ENCODE measurements at places on chromosomes 5 and 9. TPM values are rescaled to one million over a fixed set of nuclear protein-coding genes. Genes with fewer than 3 reads are reported as not detected.

GRCh38 chr9:27353474-27354229 is 56.7 kb upstream of the EQTN start:
- no peak overlapping the region for H3K4me3 ChIP-seq
- DNase-seq = no peak
- H3K36me3 ChIP-seq = peaks cover 3% of the 10 kb centered on the region

DNA sequence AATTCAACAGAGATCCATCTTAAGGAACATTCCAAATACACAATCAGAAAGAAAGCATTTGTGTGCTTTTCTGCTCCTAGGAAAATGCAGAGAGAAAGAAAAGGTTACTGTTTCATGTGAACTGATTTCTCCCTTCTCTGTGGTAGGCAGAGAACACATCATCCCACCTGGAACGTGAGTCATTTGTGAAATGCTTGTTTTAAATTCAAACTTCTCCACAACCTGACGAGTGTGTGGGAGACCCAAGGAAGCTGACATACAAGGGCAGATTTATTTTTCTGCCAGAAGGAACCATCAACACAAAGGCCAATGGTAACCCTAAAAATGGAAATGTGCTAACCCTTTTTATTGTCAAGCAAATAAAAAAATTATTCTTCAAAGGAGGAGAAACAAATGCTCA is 156.4 kb downstream of the EFNA5 start:
- DNase-seq = no peak
- H3K4me1 ChIP-seq = no peaks in the 10 kb centered on the region
- no peaks in the 10 kb centered on the region for H3K27me3 ChIP-seq
- H3K4me3 ChIP-seq = no peak overlapping the region

The TCF7 gene
- 5.7 TPM for total RNA-seq

The PCDHGB2 gene
- total RNA-seq = 3.7 TPM

GRCh38 chr5:140977003-140977402 is 10.7 kb downstream of the PCDHAC2 start:
- DNase-seq = no peak
- no peak overlapping the region for H3K4me3 ChIP-seq
- peaks cover 6% of the 10 kb centered on the region for H3K4me1 ChIP-seq

The CSF2 gene
- total RNA-seq = 3.9 TPM

DNA sequence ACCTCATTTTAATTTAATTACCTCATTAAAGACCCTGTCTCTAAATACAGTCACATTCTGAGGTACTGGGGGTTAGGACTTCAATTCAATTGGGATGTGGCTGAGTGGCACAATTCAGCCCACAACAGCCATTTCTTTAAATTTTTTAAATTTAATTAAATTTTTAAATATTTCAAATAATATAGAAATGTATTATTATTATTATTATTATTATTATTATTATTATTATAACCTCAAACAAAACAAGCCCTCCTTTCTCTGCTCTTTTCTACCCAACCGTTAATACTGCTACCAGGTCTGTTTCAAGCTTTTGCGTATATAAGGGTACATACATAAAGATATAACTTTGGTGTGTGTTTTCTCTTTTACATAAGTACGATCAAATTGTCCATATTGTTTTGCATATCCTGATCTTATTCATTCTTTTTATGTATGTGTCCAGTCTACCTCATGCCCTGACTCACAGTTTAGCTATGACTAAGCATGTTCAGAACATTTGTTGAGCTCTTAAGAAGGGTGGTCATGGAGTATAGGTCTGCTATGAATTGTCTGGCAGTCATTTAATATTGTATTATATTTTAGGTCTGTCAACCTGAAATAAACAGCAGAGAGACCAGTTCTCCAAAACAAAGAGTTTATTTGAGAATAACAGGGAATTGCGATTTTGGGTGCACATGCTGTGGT is 16.1 kb upstream of the RAB14 start:
- H3K36me3 ChIP-seq = no peaks in the 10 kb centered on the region
- no peak overlapping the region for H3K27ac ChIP-seq
- no peaks in the 10 kb centered on the region for H3K27me3 ChIP-seq

DNA sequence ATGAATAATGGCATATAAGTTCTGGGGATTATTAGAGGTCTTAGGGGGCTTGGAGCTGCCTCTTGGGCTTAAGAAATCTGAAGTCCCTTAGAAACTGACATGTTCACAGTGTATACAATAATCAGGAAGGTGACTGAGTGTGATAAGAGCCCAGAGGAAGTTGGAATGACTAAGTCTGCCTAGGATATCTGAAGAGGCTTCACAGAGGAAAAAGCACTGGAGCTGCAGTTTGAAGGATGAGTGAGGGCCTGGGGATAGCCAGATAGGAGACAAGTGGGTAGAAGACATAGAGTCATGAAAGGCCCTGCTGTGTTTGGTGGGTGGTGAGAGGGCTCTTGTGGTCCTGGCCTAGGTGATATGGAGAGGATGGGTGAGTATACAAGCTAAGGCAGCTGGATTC is 8.8 kb downstream of the NEUROG1 start:
- H3K27me3 ChIP-seq = peaks cover 32% of the 10 kb centered on the region
- DNase-seq = no peak
- no peaks in the 10 kb centered on the region for H3K4me1 ChIP-seq
- H3K36me3 ChIP-seq = no peaks in the 10 kb centered on the region
- H3K27ac ChIP-seq = no peak overlapping the region

GRCh38 chr9:61671276-61671973 is 481.6 kb downstream of the SPATA31A7 start:
- no peaks in the 10 kb centered on the region for H3K36me3 ChIP-seq
- H3K27me3 ChIP-seq = no peaks in the 10 kb centered on the region
- DNase-seq = no peak
- no peaks in the 10 kb centered on the region for H3K4me1 ChIP-seq

- H3K27ac ChIP-seq = no peak overlapping the region
- no peaks in the 10 kb centered on the region for H3K27me3 ChIP-seq
- H3K4me1 ChIP-seq = no peaks in the 10 kb centered on the region
- H3K4me3 ChIP-seq = no peak overlapping the region
These were observed 19.7 kb downstream of the TMEM161B start for GRCh38 chr5:88248743-88249540.

DNA sequence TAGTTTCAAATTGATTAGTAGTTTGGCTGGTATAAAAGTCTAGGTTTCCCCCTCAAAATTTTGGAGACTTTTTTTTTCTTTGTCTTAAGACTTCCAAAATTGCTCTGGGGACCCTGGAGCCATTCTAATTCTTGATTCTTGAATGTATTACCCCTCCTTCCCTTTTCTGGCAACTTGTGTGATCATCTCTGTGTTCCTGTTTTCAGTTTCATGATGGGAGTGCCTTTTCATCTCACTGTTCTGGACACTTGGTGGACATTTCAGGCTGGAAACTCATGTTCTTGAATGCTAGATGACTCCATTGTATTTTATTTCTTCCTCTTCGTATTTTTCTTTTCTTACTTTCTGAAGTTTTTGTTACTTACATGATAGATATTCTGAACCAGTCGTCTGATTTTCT is 57.3 kb upstream of the LRRC70 start:
- no peak for DNase-seq
- no peaks in the 10 kb centered on the region for H3K27me3 ChIP-seq
- H3K27ac ChIP-seq = no peak overlapping the region
- peaks cover 18% of the 10 kb centered on the region for H3K36me3 ChIP-seq

- H3K27me3 ChIP-seq = no peaks in the 10 kb centered on the region
- no peaks in the 10 kb centered on the region for H3K4me1 ChIP-seq
- no peak overlapping the region for H3K4me3 ChIP-seq
- no peak overlapping the region for H3K27ac ChIP-seq
These were observed 599.7 kb downstream of the CAAP1 start for GRCh38 chr9:26292943-26293342.

- no peak for DNase-seq
- no peaks in the 10 kb centered on the region for H3K27me3 ChIP-seq
- no peak overlapping the region for H3K27ac ChIP-seq
- no peaks in the 10 kb centered on the region for H3K4me1 ChIP-seq
- H3K4me3 ChIP-seq = no peak overlapping the region
These were observed 112.8 kb upstream of the EFNA5 start for GRCh38 chr5:107783551-107783950.

The OR1Q1 gene
- not detected for total RNA-seq

DNA sequence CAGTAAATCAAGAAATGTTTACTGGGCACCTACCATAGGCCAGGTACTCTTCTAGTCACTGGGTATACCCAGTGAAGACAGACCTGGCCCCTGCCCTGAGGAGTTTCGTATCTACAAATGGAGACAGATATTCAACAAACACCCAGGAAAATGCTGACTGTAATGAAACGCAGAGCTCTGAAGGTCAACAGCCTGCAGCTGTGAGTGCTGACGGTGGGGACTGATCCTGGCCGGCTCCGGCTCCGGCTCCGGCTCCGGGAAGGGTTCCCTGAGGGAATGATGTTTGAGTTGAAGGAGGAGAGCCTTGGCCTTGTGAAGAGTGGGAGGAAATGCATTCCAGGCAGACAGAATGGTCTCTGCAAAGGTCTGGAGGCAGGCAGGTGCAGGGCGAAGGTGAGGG is 23.1 kb downstream of the FGFR4 start:
- no peak overlapping the region for H3K4me3 ChIP-seq
- DNase-seq = no peak
- no peak overlapping the region for H3K27ac ChIP-seq
- H3K27me3 ChIP-seq = no peaks in the 10 kb centered on the region
- peaks cover 8% of the 10 kb centered on the region for H3K4me1 ChIP-seq

The SPATA9 gene
- not detected for total RNA-seq

- H3K4me3 ChIP-seq = no peak overlapping the region
- H3K4me1 ChIP-seq = peaks cover 20% of the 10 kb centered on the region
These were observed 166.8 kb downstream of the ARHGEF28 start for GRCh38 chr5:73792687-73793320.

The IL11RA gene
- total RNA-seq = 25.7 TPM

DNA sequence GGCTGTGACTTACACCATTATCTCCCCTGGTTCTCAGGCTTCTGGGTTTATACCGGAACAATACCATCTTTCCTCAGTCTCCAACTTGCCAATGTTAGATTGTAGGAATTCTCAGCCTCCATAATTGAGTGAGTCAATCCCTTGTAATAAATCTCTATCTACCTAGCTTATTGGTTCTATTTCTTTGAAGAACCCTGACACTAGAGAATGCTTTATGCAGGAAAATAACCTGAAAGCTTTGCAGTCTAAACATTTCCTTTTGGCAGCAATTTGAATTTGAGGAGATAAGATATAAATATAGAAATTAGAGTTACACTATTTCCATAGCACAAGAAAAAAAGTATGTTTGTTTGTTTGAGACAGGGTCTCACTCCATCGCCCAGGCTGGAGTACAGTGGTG is 278.1 kb upstream of the CDH18 start:
- no peak for DNase-seq
- H3K27me3 ChIP-seq = no peaks in the 10 kb centered on the region
- H3K27ac ChIP-seq = no peak overlapping the region
- no peak overlapping the region for H3K4me3 ChIP-seq

DNA sequence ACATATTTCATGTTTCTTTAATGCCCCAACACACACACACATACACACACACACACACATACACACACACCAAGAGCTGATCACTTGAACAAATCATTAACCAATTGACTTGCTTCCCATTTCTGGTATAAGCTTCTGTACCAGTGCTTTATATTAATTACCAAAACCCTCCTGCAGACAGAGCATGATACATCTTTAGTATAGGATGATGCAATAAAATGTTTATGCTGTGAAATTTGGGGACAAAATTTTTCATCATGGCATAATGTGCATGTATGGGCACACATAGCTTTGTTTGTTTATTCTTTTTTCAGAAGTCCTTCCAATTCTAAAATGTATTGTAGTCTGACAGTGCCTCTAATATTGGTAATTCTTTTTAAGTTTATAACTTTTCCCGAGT is 34.5 kb downstream of the SLC1A3 start:
- H3K27me3 ChIP-seq = no peaks in the 10 kb centered on the region
- no peak overlapping the region for H3K4me3 ChIP-seq
- H3K27ac ChIP-seq = no peak overlapping the region

DNA sequence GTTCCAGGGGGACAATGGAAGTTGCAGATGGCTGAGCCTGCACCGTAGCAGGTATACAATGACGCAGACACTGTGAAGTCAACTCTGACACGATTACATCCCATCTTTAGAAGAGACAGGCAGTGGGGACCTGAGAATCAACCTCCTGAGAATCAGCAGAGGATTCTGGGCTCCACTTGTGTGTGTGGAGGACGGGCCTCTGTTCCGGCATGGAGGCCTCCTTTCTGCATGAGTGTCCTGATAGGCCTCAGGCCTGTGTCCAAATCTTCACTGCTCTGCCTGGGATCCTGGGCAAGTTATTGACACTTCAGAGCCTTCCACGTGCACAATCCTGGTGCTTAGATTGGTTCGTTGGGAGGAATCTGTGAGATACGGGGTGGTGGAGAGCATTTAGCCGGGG is 151.2 kb upstream of the COL5A1 start:
- H3K36me3 ChIP-seq = no peaks in the 10 kb centered on the region
- no peak overlapping the region for H3K4me3 ChIP-seq
- DNase-seq = no peak
- H3K27me3 ChIP-seq = peaks cover 11% of the 10 kb centered on the region

DNA sequence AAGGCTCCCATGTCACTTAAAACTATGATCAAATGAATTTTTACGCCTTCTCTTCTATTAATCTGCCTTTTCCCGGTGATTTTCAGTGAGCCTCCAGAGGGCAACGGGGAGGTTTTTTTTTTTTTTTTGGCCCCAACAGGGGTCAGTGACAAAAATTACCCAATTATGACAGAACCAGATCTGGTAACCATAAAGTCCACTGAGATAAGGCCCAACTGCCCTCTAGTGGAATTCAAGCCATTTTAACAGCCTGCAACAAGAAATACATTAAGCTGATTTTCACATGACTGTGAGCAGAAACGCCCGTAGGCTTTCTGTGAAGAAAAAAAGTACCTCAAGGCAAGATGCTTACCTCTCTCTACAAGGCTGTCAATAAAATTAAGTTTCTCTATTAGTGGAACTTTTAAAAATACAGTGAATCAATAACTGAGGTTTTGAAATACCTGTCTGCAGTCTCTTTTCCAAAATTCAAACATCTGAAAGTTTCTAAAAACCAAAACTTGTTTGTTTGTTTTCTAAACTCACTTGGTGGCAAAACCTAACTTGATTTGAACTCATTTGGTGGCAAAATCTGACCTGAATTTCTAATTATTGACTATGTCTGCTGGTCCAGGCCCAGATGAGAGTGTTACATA is 49.7 kb upstream of the FST start:
- H3K27ac ChIP-seq = no peak overlapping the region
- no peaks in the 10 kb centered on the region for H3K4me1 ChIP-seq
- no peaks in the 10 kb centered on the region for H3K27me3 ChIP-seq
- no peak overlapping the region for H3K4me3 ChIP-seq

Data from lower lobe of right lung (tissue), 2 donors.